ENCODE measurements at places on chromosomes 1 and 21.

GRCh38 chr1:6686294-6686693, 15.3 kb downstream of the DNAJC11 start:
- no peak for DNase-seq

- DNase-seq = no peak
Measured at GRCh38 chr1:200411406-200412257, 1.8 kb upstream of the ZNF281 start.

DNA sequence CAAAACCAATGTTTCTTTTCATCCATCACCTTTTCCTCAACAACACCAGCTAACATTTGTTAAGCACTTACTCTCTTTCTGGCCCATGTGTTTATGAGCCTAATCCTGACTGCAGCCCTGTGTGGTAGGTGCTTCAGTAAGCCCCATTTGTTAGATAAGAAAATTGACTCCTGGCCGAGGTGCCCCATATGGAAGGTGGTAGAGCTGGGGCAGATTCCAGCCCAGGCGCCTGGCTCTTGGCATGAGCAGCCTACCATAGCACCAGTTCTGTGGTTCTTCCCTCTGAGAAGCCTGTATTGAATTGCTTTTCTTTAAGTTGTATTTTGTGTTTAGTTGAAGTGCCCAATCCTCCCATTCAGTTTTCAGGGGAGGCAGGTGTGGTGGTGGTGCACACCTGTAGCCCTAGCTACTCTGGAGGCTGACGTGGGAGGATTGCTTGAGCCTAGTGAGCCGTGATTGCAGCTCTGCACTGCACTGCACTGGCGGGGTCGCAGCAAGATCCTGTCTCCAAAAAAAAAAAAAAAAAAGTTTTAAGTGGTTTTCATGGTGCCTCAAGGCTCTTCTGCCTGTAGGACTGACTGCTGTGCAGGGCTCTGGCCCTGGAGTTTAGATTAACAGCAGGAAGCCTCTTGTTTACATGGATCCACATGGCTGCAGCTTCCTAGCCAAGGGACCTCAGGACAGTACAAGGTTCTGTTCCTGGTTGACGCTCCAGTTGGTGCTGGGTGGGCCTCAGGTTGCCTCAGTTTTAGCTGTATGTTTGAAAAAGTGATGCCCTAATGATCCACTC, 125.9 kb downstream of the MRPS6 start:
- no peak for DNase-seq

GRCh38 chr1:39522661-39523567, 31.5 kb downstream of the BMP8A start:
- DNase-seq = no peak

- DNase-seq = no peak
Measured at GRCh38 chr1:89363196-89363595, 663 bp upstream of the GBP6 start.

GRCh38 chr1:44693900-44694299, 19.4 kb downstream of the ARMH1 start:
- DNase-seq = no peak

- DNase-seq = no peak
Measured at GRCh38 chr1:245578771-245579170, 424.0 kb downstream of the KIF26B start.

- no peak for DNase-seq
Measured at GRCh38 chr1:164477343-164477742, 81.6 kb upstream of the PBX1 start.

DNA sequence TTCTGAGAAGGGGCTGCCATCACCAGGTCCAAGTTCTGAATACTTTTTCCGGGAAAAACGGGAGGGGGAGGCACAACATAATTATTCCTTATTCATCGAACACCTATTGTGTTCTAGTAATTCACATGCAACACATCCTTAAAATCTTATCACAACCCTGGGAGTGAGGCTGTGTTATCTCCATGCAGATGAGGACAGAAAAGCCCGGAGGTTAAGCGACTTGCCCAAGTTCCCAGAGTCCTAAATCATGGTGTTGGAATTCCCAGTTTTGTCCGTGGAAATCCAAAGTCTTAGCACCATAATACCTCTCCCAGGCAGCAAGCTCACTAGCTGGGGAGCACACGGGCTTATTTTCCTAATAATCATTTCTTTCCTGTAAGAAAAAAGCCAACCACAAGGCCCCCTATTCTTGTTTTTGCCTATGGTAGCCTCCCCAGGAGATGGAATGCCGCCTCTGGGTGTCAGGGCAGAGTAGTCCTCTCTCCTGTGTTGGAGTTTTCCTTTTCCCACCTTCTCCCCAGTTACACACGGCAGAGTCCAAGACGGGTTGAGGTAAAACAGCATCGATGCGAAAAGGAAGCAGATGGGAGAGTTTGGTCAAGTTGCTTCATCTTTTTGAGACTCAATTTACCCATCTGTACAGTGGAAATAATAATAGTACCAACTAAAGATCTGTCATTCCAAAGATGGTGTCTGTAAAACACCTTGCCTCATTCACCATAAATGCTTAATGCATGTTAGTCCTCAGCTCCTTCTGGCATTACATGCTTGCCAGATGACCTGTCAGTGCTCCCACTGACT, 228.0 kb upstream of the TMEM51 start:
- DNase-seq = no peak

DNA sequence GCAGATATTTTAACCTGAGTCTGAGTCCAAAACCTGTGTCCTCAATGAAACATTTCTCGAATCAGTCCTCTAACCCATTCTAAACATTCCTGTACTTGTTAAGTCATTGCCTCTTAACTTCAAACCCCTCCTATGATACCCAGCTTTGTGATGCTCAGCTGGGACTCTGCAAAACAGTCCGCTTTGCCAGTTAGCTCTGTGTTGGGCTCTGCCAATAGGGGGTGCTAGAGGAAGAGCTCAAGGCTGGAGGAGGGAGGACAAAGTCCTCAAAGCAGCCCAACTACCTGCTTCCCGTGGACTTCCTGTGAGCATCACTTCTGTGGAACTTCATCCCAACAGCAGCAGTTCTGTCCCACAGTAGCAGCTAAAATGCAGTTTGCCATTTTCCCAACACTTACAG, 38.1 kb upstream of the SYT14 start:
- no peak for DNase-seq

DNA sequence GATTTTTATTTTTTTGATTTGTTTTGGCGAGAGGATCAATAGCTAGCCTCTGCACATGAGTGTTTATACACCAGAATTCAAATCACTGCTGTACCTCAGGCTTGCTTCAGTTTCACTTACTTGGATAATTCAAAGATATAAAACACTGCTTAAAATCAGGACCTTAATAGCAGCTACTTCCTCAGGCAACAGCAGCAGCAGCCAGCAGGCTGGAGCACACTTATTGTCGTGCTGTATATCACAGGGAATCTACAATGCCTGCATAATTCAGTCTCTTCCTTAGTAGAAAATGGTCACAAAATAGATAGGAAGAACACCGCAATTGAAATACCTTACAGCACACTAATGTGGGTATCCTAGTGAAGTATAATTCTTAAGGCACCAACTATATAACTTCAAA, 497.3 kb downstream of the NEGR1 start:
- no peak for DNase-seq

DNA sequence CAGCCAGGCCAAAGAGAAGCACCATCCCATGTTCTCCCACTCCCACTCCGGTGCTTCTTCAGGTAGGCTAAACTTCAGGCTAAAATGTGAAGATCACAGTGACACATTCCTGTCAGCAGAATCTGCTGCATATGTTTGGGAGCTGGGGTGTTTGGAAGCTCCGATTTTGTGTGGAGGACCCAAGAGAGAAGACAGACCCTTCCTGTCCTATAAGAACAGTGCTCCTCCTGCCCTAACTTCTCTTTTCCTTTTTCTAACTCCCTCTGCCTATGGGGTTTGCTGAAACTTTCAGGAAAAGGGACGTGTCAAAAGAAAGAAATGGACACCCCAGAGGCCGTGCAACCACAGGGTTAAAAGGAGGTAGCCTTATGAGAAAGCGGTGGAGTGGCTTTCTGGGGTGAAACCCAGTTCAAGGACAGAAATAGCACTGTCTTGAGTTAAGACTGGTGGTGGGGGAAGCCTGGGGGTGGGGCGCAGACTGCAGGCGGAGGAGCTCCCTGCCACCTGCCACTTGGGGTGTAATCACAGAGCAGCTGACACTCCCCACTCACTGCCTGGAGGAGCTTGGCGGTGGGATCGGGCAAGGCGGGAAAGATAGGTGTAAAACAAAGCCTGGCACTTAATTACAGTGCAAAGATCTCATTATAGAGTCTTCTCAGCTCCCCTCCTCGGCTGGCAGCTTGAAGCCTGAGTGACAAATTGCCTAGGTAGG, 645 bp upstream of the TLR5 start:
- DNase-seq = peak; percentile 31

GRCh38 chr1:246583448-246584185, 17.4 kb downstream of the CNST start:
- DNase-seq = peak; percentile 29

DNA sequence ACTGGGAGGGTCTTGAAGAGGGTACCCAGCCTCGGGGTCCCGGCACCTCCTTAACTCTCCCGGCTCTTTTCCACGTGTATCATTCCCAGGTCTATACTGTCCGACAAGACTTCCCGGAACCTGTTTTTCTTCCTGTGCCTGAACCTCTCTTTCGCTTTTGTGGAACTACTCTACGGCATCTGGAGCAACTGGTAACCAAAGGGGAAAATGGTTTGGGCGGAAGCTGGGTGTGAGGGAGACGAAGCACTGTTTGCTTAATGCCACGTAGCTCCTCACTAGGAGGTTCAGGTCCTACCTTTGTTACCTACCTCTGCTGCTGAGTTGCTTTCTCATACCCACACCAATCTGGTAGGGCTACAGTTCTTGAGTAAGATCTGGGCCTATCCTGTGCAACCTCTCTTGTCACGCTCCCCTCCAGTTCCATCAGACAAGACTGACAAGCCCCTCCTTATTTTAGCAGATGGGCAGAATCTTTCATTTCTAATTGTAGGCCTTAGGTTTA, 642 bp downstream of the SLC30A7 start:
- peak; percentile 83 for DNase-seq

GRCh38 chr1:196278816-196279215, 329.4 kb downstream of the KCNT2 start:
- no peak for DNase-seq

DNA sequence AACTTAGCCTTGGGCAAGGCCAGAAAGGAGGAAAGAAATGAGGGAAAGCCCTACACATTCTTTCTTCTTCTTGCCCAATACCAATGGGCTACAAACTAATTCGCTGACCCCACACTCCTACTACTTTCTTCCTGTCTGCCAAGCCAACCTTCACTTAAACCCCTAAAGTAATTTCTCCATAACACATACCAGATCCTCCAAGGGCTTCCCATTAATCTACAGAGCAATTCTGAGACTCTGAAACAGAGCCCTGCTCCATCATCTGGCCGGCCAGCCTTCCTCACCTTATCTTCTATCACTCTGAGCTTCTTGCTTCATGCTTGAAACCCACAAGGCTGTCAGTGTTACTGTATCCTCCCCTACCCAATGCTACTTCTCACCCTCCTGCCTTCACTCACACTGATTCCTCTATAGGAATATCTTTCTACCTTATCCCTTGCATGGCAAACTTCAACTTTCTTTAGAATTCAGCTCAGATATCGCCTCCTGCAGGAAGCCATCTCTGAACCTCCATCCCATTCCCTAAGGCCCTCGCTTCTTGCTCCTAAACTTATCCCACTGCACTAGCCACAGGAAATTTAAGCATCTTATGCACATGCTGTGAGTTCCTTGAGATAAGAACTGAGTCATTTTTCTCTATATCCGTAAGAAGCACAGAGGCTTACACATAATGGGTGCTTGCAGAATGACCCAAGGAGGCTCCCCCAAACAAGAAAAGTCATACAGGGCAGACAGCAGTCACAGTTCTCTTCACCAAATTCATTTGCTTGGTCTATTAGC, 81.9 kb downstream of the JAK1 start:
- no peak for DNase-seq

- no peak for DNase-seq
Measured at GRCh38 chr1:83098791-83099190, 900.1 kb downstream of the TTLL7 start.

DNA sequence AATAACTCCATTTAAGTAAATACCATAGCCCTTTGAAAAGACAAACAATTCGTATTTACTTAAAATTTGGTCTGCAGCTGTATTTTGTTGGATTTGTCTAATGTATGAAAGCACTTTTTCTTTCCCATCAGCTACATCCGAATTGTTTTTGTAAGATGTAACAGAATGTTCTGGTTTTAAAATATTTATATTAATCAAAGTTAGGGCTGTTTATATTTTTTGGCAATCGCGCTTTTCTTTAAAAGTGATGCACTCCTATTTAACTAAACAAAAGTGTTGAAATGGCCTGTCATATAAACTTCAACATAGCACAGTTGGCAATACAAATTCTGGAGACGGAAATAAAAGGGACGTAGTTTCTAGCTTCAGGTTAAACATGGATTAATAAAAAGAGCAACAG, 216.3 kb upstream of the ADGRL2 start:
- DNase-seq = no peak

DNA sequence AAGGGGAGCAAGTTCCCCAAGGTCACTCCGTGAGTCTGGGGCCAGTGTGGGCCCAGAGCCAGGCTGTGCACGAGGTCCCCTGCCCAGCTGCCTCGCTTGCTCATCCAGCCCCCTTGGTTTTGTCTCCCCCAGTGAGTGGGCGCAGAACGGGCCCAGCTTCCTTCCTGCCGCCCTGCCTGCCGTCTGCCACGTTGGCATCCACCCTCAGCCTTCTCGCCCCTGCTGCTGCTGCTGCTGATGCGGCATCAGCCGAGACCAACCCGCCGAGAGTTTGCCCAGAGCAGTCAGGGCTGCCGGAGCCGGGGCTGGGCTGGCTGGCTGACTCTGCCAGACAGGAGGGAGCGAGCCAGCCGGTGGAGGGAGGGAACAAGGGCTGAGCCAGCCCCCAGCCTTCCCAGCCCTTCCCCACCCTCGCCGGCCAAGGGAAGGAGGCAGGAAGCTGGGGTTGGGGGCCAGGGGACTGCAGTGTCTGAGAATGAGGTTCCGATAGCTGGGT, 31.4 kb upstream of the WASF2 start:
- DNase-seq = peak; percentile 48

GRCh38 chr1:107965110-107965991, at the start of gene VAV3:
Gene VAV3, minus strand, starts transcription at chr1:107965180. Its CDS starts 311 bp downstream, at chr1:107964869.
- peak; percentile 87 for DNase-seq

GRCh38 chr21:17769447-17769845, 49.7 kb downstream of the C21orf91 start:
- DNase-seq = no peak
